ENCODE measurements at places on chromosomes 3 and 15.

DNA sequence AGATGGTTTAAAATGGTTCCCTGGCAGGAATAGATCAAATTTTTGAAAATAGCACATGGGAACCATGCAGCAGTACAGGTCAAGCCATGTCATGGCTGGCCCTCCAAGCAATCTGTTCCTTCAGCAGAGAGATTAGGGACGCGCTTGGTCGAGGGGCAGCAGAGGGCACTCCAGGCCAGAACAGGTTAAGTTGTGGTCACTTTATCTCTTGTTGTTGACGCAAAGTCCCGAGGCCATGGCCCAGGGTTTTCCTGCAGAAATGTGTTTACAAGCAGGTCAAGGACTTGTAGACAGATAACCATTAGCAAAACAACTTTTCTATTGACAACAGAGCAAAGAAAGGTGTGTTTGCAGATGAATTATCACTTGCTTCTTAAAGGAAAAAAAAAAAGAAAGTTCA is 570.0 kb upstream of the NR2F2 start:
- no peak for DNase-seq

DNA sequence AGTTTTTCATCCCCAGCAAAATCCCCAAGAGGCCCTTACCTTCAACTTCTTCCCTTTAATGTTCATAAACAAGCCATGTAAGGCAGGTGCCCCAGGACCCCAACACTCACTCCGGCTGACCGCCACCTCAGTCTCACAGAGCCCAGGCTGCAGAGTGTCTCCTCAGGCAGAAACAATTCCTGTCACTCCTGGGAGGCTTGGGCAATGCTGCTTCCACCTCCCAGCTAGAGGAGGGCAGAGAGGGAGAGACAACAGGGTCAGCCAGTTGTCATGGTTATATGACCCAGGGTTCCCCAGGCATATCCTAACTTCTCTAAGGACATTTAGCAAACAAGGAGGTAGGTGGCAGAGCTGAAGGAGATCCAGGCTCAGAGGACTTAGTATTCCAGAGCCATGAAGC is at the start of gene PLIN1:
PLIN1 (minus strand) TSS at position 156 of the 400 bp plus-strand sequence. CDS start 1,878 bp downstream, outside the sequence.
- no peak for DNase-seq

GRCh38 chr3:8994226-8994625 is 31.0 kb upstream of the RAD18 start:
- no peak for DNase-seq

DNA sequence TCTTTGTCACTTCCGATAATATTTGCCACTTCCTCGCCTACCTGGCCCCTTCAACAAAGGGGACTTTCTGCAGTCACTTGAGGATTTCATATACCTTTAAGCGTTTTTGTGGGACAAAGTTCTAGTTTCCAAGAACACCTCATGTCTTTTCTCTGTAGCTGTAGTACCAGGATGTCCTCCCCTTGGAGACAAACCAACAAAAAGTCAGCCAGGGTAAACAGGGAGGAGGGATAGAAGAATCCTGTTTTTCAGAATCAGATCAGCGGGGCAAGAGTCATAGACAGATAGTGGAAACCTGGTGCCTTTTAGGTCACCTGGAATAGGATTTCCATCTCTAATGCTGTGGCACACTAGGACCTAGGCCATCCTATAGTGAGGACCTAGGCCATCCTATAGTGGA is 4.5 kb downstream of the LRRC3B start:
- no peak for DNase-seq

DNA sequence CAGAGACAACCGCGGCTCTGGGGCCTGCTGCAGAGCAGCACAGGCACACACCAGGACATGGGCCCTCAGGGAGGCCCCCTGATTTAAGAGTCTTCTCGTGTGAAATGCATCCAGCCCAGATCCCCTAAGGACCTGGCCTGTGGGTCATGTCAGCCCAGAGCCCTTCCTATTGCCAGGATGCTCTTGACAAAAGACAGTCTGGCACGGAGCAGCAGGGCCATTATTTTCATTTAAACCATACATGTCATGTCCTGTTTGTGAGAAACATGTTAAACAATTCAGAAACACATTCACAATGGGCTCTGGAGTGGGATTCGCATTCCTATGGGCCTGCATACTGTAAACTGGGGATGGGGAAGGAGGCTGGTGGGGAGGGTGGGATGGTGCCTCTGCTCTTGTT is 367.4 kb upstream of the WNT5A start:
- no peak for DNase-seq

GRCh38 chr15:77012117-77012712 is 17.3 kb downstream of the PSTPIP1 start:
- no peak for DNase-seq

DNA sequence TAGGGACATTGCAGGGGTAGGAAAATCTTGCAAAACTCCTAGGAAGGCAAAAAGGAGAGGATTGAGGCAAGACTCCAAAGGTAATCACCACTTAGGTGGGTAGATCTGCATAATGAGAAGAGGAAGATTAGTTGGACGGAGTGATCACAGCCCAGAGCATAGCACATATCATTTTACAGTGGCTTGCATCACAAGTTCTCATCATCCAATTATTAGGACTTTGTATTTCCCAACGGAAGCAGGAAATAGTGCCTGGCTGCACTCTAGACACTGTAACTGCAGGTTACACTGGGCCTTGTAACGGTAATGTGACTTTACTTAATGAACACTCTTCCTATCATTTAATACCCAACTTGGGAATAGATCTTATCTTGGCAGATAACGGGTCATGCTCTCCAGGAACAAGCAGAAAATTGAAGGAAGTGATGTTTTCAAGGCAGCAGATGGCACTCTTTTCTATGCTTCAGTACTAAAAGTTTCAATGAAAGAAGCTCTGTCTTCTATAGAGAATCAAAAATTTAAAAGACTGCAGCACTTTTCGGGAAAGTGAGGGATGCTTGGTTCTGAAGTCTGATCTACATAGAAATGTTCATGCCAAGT is 101.9 kb upstream of the KCNMB2 start:
- DNase-seq, result no peak

DNA sequence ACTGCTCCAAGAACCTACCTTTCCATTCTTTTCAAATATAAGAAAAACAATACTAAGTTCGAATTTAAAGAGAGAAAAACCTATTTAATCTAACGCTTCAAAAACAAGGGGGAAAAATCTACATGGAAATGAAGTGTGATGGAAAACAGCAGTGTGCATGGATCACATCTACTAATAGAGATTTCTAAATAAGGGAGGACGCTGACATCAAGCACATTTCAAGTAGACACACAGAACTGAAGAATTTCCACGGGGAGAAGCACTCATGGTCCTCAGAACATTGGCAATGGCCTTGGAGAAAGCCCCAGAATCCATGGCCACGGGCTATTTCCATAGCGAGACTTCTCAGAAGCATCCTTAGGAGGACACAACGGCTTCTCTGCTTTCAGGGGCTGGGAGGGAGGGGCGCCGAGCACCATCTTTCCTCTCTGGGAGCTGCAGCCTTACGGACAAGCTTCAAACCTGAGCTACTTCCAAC is 1.0 kb downstream of the TASOR start:
- no peak for DNase-seq

DNA sequence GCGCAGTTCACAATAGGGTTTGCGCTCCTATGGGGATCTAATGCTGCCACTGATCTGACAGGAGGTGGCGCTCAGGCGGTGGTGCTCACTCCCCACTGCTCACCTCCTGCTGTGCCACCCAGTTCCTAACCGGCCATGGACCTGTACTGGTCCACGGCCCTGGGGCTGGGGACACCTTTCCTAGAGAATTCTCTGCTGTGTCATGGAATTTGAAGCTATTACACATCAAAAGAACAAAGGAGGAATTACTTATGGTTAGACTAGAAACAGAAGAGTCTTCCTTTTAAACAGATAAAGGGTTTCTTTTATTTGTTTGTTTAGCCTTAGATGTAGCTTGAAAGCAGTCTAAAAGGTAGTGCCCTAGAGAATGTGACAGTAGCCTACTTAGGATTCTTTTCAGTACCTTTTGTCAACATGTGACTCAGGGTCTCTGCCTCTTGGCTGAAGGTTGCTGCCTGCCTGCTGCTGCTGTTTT is 50.3 kb downstream of the PAK2 start:
- no peak for DNase-seq

DNA sequence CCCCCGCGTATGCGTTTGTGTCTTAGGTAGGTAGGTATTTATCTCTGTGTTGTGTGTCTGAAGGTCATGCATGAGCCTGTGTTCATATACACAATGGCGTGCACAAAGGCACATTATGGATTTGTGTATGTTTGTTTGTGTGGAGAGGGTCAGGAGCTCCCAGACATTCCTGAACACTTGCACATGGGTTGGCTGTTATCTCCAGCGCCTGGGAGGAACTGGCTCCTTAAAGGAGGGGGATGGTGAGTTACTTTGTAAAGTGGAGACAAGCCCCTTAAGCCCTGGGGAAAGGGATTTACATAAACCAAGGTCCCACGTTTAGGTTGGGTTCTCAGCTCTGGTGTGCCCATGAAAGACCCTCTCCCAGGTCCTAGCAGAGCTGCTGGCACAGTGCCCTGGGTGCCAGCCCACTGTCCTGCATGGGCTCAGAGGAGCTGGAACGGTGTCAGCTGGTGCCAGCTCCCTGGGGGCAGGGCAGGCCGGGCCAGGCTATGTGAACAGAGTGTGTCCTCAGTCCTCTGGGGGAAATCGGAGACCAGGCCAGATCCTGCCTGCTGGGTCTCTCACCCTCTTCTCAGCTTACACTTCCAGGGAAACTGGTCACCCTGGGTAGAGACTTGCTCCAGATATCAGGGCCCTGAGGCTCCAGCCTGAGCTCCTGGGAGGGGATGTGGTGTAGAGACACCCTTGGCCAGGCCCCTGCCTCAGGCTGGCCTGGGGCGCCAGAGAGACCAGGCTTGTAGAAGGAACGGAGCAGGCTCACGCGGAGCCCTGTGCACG is 25.1 kb downstream of the SNX33 start:
- DNase-seq, result no peak

DNA sequence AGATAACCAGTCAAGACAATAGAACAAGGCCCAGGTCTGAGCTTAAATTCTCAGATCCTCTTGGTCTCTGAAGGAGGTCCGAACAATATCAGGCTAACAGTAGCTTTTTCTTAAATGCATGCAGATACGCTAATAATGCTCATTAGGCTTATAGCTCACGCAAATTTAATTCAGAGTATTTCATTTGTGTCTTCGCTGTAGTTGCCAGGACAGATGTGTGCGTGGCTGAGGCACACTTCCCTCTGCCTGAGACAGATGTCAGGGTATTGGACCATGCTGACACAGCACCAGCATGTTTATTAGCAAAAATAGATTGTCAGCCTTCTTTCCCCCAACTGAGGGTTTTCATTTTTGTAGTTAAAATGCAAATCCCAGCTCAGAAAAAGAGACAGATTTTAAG is 102.9 kb upstream of the BFSP2 start:
- DNase-seq, result no peak

DNA sequence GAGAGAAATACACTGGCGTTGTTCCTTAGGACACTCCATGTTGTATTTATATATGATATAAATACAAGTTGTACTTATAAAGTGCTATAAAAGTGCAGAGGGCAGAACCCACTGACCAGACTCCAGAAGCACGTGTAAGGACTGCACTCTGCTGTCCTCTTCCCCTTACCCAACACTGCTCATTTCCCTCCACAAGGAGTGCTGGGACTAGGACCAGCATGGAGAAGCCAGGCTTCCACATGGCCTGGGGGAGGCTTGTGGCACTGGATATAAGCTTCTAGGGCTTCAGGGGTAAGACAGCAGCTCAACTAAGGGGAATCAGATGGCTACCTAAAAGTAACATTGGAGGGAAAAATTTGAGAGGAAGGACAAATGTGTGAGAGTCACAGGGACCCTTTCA is 556.9 kb downstream of the IGSF11 start:
- no peak for DNase-seq

- DNase-seq, result peak; percentile 35
These were observed 13.0 kb downstream of the TGM5 start for GRCh38 chr15:43253431-43254403.

- DNase-seq, result no peak
These were observed 121.7 kb upstream of the TLE3 start for GRCh38 chr15:70219256-70219895.

GRCh38 chr3:14487086-14487485 is 53.1 kb downstream of the GRIP2 start:
- no peak for DNase-seq

DNA sequence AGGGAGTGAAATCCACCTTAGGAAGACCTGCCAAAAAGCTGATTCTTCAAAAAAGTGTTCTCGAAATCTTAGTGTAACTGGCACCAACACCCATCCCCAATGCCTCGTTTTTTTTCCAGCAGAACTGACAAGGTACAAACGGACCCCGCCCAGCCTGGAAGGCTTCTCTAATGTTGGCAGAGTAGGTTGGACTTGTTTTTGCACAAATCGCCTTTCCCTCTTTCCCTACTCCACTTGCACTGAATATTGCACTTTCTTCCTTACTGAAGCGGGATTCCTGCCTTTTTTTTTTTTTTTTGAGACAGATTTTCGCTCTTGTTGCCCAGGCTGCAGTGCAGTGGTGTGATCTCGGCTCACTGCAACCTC is 544 bp upstream of the TIMMDC1 start:
- DNase-seq, result no peak

DNA sequence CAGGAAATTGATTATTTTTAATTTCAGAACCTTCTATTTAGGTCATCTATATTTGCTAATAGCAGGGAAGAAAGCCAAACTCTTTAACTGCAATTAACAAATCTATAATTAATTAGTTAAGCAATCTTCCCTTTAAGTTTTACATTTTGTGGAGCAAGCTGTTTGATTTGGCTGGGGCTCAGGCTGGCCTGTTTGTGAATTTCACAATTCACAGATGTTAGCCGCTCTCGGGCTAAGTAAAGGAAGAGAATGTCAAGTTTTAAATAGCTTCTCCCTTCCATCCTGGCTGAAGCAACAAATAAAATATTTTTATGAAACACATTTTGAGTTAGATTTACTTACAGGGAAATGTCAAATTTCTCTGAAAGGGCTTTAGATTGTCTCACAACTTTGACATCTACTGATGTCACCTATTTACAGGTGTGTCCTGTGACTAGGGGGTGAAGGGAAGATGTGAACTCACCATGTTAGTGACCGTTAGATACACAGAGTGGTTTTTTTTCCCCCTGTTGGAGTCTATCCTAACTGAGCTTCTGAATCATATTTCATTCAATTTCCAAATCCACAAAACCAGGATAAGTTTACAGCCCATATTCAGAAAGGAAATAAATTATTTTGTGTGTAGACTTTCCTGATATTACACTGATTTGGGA is 1.3 kb upstream of the TP63 start:
- no peak for DNase-seq

- DNase-seq, result no peak
These were observed 12.6 kb upstream of the FRMD5 start for GRCh38 chr15:44207643-44208042.

DNA sequence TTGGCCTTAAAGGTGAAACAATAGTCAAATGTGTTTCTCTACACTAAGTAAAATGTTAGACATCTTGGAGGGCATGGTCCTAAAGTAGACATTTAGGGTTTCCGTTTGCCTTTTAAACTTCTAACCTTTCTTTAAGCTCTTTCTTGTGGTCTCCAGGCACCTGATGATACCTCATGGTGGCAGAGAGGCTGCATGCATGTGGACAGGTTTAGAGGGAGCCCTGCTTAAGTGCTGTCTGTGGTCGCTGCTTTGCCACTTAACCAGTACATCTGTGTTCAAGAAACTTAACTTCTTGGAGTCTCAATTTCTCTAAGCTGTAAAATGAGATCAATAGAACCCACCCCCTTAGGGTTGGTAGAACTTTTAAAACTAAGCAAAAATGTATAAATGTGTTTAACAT is 6.2 kb downstream of the MITF start:
- no peak for DNase-seq

- no peak for DNase-seq
These were observed 1075.3 kb upstream of the ALCAM start for GRCh38 chr3:104291437-104291851.
